ENCODE measurements at places on chromosomes 4 and X. TPM values are rescaled to one million over a fixed set of nuclear protein-coding genes. Genes with fewer than 3 reads are reported as not detected.

The WNK3 gene
- polyA plus RNA-seq = not detected

The ATP2B3 gene
- not detected for polyA plus RNA-seq

The CFAP299 gene
- not detected for polyA plus RNA-seq

The STIM2 gene
- 16.8 TPM for polyA plus RNA-seq

The HTN1 gene
- polyA plus RNA-seq = not detected

The DIAPH2 gene
- 7.9 TPM for polyA plus RNA-seq

The CTAG1A gene
- polyA plus RNA-seq = not detected

The RNF150 gene
- polyA plus RNA-seq = 0.60 TPM

The SLC38A5 gene
- polyA plus RNA-seq = 68.4 TPM

The MUC7 gene
- polyA plus RNA-seq = not detected

The MAGEA2 gene
- not detected for polyA plus RNA-seq

The SSX7 gene
- polyA plus RNA-seq = not detected

The DGKK gene
- polyA plus RNA-seq = not detected

The C4orf33 gene
- 11.4 TPM for polyA plus RNA-seq

The PASD1 gene
- polyA plus RNA-seq = not detected

The CXCL13 gene
- 271 TPM for polyA plus RNA-seq

The CDS1 gene
- 6.9 TPM for polyA plus RNA-seq

The COX7B2 gene
- polyA plus RNA-seq = not detected

The TCEAL7 gene
- polyA plus RNA-seq = 1.8 TPM

The RASGEF1B gene
- polyA plus RNA-seq = 6.0 TPM

The SPANXN3 gene
- not detected for polyA plus RNA-seq

The TRPC3 gene
- not detected for polyA plus RNA-seq

The NWD2 gene
- 0.35 TPM for polyA plus RNA-seq

The UTP14A gene
- 5.5 TPM for polyA plus RNA-seq

The TENT5D gene
- not detected for polyA plus RNA-seq

The RADX gene
- polyA plus RNA-seq = 0.92 TPM

The VCX2 gene
- polyA plus RNA-seq = not detected

The LINC00632 gene
- 1.8 TPM for polyA plus RNA-seq

The RBM46 gene
- not detected for polyA plus RNA-seq

The CT45A2 gene
- not detected for polyA plus RNA-seq

The SLC6A14 gene
- not detected for polyA plus RNA-seq

The BANK1 gene
- 25.2 TPM for polyA plus RNA-seq

The FMR1NB gene
- not detected for polyA plus RNA-seq

The RAB41 gene
- polyA plus RNA-seq = not detected

The ZFP92 gene
- not detected for polyA plus RNA-seq

The STOX2 gene
- polyA plus RNA-seq = under 0.01 TPM

The ZAR1 gene
- not detected for polyA plus RNA-seq

The GYG2 gene
- polyA plus RNA-seq = 5.4 TPM

The USP51 gene
- 0.23 TPM for polyA plus RNA-seq

The EGFL6 gene
- not detected for polyA plus RNA-seq

The OCRL gene
- polyA plus RNA-seq = 12.6 TPM

The SH3D19 gene
- polyA plus RNA-seq = 31.4 TPM

The SPATA18 gene
- 6.6 TPM for polyA plus RNA-seq

Data from sigmoid colon (tissue), 7 donors.